ENCODE measurements at places on chromosomes 7 and 10.

GRCh38 chr10:33249659-33250345, 84.7 kb downstream of the NRP1 start:
- DNase-seq = no peak

GRCh38 chr10:104895541-104895940, 254.5 kb downstream of the SORCS3 start:
- DNase-seq = no peak

DNA sequence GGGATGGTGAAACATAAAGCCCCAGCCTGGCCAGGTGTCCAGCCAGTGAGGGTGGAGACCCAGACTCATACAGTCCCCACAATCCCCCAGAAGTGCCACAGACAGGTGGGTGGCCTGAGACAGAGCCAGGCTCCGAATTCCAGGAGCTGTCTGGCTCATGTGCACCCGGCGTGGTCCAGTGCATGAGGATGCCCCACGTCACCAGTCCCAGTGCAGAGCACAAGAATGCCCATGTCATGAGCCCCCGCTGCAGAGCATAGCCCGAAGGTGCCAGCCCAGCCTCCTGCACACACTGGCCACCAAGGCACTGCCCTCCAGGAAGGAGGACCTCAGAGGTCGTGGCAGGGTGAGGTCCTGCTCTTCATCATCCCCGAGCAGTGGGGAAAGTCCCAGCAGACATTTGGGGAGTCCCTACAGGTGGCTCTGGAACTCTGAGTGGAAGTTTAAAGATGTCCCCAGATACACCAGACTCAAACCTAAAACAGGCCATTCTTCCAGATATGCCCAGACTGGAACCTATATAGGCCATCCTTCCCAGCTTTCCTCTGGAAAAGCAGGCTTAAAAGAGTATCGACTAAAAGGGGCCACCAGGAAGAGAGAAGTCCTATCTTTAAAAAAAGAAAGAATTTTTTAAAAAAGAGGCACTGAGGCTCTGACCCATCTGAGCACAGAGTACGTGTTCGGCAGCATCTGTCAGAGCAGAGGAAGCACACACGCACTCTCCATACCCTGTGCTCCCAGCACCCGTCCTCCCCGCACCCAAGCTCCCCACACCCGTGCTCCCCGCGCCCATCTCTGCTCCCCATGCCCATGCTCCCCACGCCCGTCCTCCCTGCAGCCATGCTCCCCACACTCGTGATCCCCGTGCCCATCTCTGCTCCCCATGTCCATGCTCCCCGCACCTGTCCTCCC, 11.5 kb downstream of the DIP2C start:
- no peak for DNase-seq

- no peak for DNase-seq
Measured at GRCh38 chr7:115135146-115135545, 213.3 kb downstream of the MDFIC start.

DNA sequence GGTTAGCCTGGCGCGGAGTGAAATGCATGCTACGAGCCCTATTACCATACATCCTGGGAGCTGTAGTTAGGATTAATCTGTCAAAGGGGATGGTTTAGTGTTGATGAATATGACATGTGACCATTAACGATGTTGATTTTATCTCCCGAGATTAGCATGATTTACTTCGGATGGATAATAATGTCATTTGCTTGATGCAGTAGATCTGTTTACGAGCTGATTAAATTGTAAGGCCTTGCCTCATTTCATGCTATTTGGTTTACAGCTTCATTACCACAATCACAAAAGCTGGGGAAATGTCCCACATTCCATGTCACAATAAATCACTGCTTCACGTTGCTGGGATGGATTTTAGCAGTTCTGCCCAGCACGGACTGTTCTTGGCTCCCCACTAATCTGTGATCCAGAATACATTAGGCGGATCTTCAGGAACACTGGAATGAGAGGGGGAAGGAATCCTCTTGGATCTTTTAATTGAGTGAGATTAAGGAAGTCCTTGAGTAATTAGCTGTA, 22.3 kb downstream of the ZNF503 start:
- DNase-seq = no peak

GRCh38 chr7:155513543-155514285, 32.6 kb downstream of the CNPY1 start:
- DNase-seq = no peak

DNA sequence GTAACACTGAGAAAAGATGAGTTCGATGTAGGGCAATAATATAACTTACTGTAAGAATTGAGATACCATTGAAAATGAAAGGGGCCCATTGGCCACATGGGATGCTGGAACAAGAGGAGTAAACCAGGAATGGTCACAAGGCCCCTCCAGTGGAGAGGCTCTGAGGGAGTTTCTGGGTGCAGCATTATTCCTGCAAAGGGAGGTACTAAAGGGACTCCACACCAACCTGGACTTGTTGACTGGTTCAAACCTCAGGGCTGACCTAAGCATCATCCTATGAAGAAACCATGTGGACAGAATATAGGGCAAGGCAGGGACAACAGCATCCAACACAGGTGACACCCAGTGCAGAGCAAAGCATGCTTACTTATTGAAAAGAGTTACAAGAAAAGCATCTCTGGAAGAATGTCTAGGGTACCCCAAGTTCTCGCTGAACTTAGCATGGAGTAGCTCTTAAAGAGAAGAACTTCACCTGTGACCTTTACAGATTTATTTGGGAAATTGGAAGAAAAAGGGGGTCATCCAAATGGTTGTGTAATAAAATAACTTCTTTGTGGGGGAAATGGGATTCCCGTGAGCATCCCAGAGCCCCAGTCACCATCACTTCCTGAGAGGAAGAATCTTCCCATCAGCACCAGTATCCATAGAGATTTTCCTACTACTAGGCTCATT, 34.7 kb downstream of the PRSS2 start:
- no peak for DNase-seq

DNA sequence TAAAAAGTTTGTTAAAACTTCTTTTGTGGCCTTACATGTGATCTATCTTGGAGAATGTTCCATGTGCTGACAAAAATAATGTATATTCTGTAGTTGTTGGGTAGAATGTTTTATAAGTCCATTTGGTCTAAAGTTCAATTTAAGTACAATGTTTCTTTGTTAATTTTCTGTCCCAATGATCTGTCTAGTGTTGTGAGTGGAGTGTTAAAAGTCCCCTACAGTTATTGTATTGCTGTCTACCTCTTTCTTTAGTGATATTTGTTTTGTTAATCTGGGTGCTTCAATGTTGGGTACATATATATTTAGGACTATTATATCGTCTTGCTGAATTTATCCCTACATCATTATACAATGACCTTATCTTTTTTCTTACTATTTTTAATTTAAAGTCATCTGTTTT, 6.9 kb downstream of the TMEM140 start:
- no peak for DNase-seq

- DNase-seq = no peak
Measured at GRCh38 chr7:54985426-54986330, 33.1 kb upstream of the EGFR start.

GRCh38 chr7:6266699-6267098, 5.7 kb downstream of the CYTH3 start:
- DNase-seq = no peak

DNA sequence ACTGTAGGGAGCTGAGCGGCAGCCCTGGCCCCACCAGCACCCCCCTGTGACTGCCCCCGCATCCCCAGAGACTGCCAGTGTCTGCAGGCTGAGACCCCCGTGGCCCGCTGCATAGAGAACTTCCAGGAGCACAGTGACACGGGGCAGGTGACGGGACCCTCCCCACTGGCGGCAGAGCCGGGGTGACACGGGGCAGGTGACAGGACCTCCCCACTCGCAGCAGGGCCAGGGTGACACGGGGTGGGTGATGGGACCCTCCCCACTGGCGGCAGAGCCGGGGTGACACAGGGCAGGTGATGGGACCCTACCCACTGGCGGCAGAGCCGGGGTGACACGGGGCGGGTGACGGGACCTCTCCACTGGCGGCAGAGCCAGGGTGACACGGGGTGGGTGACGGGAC, 2.3 kb downstream of the GPER1 start:
- no peak for DNase-seq

- no peak for DNase-seq
Measured at GRCh38 chr10:90871279-90871765, 452 bp upstream of the RPP30 start.

- DNase-seq = no peak
Measured at GRCh38 chr7:106562711-106563366, 98.1 kb downstream of the CCDC71L start.

DNA sequence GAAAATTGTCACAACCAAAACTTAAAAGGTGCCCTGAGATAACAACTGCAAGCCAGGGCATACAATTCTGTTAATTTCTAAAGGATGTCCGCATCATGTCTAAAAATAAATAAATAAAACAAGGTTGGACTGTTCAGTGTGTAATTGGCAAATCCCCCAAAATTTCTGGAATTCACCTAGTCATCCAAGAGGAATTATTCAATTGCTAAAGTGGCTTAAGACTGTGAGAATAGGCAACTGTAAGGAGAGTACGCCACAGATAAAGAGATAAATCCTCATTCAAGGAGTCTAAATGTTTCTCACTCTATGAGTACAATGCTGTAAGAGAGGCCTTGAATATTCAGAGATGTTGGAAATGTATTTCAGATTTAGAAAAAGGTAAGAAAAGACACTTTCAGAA, 37.2 kb downstream of the PIK3AP1 start:
- DNase-seq = no peak

GRCh38 chr10:71634531-71635164, 84.9 kb downstream of the C10orf105 start:
- no peak for DNase-seq

GRCh38 chr10:3568983-3569382, 216.0 kb downstream of the KLF6 start:
- DNase-seq = no peak

GRCh38 chr10:55813451-55814170, 547.4 kb downstream of the ZWINT start:
- no peak for DNase-seq

- no peak for DNase-seq
Measured at GRCh38 chr10:17737027-17737965, 14.7 kb upstream of the TMEM236 start.

DNA sequence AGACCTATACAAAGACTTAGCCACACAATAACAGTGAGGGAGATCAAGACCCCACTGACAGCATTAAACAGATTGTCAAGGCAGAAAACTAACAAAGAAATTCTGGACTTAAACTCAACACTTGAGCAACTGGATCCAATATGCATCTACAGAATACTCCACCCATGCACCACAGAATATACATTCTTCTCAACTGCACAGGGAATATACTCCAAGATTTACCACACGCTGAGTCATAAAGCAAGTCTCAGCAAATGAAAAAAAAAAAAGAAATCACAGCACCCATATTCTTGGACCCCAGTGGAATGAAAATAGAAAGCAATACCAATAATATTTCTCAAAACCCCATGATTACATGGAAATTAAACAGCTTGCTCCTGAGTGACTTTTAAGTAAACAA, 680.2 kb downstream of the PCDH15 start:
- no peak for DNase-seq

DNA sequence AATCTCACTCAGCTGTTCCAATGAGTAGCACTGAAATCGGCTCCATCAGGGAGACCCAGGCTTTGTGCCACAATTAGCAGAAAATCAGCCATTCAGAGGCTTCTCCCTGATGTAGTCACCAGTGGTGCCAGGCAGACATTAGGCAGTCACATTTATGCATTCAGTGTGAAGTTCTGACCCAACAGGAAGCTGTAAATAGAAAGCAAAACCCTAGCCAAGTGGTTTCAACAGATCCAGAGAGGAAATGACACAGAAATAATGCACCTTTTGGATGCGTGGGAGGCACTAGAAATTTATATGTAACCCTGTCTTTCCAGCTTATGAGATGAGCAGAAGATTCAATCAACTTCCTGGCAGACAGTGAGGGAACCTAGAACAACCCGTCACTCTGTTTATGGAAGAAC, 186.4 kb downstream of the PDE1C start:
- DNase-seq = no peak

GRCh38 chr10:31646519-31646918, 282.1 kb downstream of the ARHGAP12 start:
- DNase-seq = no peak

- DNase-seq = peak; percentile 13
Measured at GRCh38 chr10:110501142-110501937, 3.6 kb downstream of the DUSP5 start.

DNA sequence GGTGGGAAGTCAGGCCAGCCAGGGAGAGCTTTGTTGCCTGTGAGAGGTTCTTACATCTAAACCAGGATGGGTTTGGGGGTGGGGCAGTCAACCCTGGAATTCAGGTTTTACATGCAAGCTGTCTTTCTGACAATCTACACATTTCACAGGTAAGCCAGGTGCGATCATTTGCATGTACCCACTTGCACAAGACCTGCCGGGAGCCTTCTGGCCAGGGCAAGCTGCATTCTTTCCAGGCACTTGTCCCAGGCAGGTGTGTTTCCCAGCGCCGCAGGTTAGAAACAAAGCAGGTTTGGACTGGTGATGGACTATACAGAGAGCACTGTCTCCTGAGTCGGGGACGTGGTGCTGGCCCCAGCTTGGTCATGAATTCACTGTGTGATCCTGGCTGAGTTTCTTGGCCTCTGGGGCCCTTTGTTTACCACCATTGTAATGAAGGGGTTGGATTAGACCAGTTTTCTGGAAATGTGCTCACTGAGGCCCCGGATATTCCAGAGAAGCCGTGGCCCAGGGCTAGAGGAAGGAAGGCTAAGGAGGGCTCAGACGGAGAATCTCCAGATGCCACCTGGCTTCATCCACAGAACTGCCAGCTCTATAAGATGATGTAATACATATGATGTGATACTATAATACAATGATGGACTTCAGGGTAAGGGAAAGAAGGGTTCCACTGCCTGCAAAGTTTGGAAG, 205.2 kb upstream of the SVIL start:
- no peak for DNase-seq

DNA sequence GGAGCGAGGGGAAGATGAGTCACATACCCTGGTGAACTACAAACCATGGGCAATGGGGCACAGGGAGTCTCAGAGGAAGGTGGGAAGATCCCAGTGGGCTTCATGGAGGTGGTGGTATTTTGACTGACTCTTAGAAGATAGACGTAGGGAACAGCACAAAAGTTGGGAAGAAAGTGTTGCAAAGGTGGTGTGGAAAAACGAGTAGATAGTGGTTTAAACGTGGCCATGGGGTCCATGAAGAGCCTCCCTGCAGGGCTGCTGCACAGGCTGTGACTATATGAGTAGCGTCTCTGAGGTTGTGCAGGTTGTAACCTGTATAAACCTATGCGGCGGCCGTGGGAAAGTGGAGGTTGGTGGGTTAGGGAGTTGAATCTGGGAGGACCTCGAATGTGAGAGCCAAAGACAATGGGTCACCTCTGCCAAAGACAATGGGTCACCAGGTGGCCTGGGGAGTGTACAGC, 13.8 kb downstream of the LZTS2 start:
- DNase-seq = no peak

DNA sequence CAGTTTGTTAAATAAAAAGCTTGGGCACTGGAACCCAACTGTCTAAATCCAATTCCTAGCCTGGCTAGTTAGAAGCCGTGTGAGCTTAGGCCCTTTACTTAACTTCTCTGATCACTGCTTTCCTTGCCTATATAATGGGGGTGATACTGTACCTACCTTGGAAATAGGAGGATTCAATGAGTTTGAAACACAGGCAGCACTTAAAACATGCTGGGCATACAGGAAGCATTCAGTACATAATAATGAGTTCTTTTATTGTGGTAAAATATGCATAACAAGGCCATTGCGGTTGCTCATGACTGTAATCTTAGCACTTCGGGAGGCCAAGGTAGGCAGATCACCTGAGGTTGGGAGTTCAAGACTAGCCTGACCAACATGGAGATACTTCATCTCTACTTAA, 47.4 kb upstream of the SEPHS1 start:
- no peak for DNase-seq

GRCh38 chr10:131157899-131158298, 153.6 kb downstream of the TCERG1L start:
- DNase-seq = no peak
